ENCODE measurements at places on chromosomes 6 and 20.

DNA sequence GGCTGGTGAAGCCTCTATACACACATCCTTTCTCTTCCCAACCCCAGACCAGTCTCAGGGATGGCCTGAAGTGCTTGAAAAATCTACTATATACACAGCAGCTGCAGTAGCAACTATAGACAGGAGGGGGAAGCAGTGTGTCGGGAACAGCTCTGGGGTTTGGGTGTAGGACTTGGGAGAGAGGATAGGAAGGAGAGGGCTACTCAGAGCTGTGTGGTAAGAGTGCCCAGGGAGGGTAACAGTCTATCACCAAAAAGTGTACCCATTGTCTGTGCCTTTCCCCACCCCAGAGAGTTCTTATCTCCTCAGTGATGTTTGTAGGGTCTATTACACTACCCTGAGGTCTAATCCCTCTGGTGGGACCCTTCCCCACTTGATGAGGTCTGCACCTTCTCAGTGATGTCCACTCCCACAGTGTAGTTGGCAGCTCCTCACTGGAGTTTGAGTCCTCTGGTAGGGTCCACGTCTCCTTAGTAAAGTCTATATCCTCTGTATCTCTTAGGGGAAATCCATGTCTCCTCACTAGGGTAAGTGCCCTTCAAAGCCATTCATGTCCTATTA lies 1.5 kb upstream of the GGT7 start:
- H3K27ac ChIP-seq, result no peak overlapping the region
- H3K4me1 ChIP-seq, result peaks cover 6% of the 10 kb centered on the region
- H3K27me3 ChIP-seq, result no peaks in the 10 kb centered on the region
- DNase-seq, result peak; percentile 92
- no peaks in the 10 kb centered on the region for H3K36me3 ChIP-seq

DNA sequence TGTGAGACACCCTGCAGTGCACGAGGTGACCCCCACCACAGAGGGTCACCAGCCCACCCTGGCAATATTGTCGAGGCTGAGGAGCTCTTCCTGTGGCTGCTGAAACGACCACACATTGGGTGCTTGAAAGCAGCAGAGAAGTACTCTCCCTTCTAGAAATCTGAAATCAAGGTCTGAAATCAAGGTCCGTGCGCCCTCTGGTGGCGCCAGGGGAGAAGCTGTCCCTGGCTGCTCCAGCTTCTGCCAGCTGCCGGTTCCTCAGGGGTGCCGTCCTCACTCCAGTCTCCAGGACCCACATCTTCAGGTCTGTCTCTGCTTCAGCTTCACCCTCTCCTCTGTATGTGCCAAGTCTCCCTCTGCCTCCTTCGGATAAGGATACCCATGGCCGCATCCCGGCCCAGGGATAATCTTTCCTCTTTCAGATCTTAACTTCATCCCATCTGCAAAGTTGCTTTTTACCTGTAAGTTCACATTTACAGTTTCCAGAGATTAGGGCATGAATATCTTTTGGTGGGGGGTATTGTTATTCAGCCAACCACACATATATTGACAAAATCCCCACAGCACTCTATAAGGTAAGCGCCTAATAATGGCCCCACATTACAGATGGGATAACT lies 108.3 kb upstream of the PHACTR3 start:
- peak; percentile 76 for DNase-seq
- peaks cover 3% of the 10 kb centered on the region for H3K27me3 ChIP-seq
- H3K4me3 ChIP-seq, result no peak overlapping the region
- no peaks in the 10 kb centered on the region for H3K4me1 ChIP-seq
- no peaks in the 10 kb centered on the region for H3K36me3 ChIP-seq
- H3K27ac ChIP-seq, result no peak overlapping the region

GRCh38 chr6:137702791-137703424 lies 164.2 kb upstream of the TNFAIP3 start:
- no peaks in the 10 kb centered on the region for H3K27me3 ChIP-seq
- no peaks in the 10 kb centered on the region for H3K36me3 ChIP-seq
- peaks cover 10% of the 10 kb centered on the region for H3K4me1 ChIP-seq

DNA sequence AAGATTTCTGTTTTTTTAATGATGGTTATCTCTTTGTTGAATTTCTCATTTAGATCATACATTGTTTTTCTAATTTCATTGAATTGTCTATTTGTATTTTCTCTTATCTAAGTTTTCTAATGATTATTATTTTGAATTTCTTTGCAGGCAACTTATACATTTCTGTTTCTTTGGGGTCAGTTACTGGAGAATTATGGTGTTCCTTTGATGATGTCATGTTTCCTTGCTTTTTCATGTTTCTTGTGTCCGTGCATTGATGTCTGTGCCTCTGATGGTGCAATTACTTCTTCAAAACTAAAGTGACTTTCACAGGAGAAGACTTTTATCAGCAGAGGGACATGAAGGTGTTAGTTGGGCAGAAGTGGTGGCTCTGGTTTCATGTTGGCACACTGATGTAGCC lies 270.7 kb upstream of the MOCS1 start:
- H3K4me3 ChIP-seq, result no peak overlapping the region
- H3K4me1 ChIP-seq, result no peaks in the 10 kb centered on the region
- DNase-seq, result no peak
- no peaks in the 10 kb centered on the region for H3K36me3 ChIP-seq
- no peak overlapping the region for H3K27ac ChIP-seq

GRCh38 chr6:24191346-24191745 lies 65.3 kb downstream of the NRSN1 start:
- H3K27ac ChIP-seq, result no peak overlapping the region
- H3K27me3 ChIP-seq, result no peaks in the 10 kb centered on the region
- H3K4me3 ChIP-seq, result no peak overlapping the region
- H3K36me3 ChIP-seq, result no peaks in the 10 kb centered on the region

DNA sequence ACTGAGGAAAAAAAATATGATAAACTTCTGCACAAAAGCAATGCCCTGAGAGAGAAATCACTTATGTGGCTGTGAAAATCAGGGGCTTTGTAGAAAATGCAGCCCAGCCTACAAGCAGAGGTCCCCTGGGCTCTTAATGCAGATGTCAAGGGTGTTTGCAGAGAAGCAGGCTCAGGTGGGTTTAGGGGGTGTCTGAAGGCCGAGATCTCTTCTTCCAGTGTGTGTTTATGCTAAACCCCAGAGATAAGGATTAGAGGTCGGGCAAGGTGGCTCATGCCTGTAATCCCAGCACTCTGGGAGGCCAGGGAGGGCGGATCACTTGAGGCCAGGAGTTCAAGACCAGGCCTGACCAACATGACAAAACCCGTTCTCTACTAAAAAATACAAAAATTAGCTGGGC lies 78.5 kb downstream of the TMEM242 start:
- H3K27ac ChIP-seq, result peak overlapping the region; percentile 63
- H3K27me3 ChIP-seq, result no peaks in the 10 kb centered on the region
- DNase-seq, result no peak
- H3K4me1 ChIP-seq, result peaks cover 29% of the 10 kb centered on the region

- H3K27me3 ChIP-seq, result no peaks in the 10 kb centered on the region
- DNase-seq, result no peak
- H3K4me3 ChIP-seq, result no peak overlapping the region
- no peaks in the 10 kb centered on the region for H3K36me3 ChIP-seq
- no peak overlapping the region for H3K27ac ChIP-seq
Observed at GRCh38 chr6:139823808-139824126, 449.3 kb upstream of the CITED2 start.

DNA sequence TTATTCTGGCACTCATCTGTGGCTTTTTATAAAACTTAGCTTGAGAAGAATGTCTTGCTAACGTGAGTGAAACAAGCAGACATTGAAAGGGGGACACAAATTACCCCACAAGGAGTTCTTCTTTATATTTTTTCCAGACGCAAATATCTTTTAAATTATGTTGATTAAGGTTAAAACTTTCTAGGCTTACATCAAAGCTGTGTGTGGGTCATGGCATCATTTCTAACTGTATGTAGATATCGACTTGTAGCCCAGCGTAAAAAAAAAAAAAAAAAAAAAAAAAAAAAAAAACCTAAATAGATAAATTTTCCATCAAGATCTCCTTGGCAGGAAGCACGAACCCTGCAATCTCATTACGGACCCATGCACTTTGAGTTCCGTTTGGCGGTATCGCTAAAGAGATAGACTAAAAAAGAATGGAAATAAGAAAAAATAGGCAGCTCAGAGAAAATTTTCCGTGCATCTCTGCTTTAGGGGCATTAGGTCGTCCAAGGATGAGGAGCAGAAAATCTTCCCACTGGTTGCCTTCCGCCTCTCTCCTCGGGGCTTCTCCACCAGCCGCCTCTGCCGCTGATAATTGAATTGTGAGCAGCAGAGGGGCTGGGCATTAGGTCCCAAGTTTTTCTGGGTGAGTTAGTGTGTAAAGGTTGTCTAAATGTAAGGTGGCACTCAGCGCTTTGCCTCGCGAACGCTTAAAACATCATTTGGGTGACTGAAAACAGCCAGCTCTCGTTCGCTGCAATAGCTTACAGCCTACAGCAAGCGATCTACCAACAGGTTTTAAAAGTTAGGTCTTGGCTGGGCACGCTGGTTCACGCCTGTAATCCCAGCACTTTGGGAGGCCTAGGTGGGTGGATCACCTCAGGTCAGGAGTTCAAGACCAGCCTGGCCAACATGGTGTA lies 194.0 kb downstream of the TRIM27 start:
- H3K4me1 ChIP-seq, result peaks cover 5% of the 10 kb centered on the region
- peaks cover 39% of the 10 kb centered on the region for H3K27me3 ChIP-seq
- DNase-seq, result no peak
- H3K36me3 ChIP-seq, result no peaks in the 10 kb centered on the region
- H3K27ac ChIP-seq, result no peak overlapping the region

- peaks cover 10% of the 10 kb centered on the region for H3K4me1 ChIP-seq
- no peaks in the 10 kb centered on the region for H3K27me3 ChIP-seq
- H3K4me3 ChIP-seq, result no peak overlapping the region
Observed at GRCh38 chr6:138346302-138347195, 31.2 kb upstream of the SMIM28 start.

- H3K27ac ChIP-seq, result peak overlapping the region; percentile 42
- peaks cover 3% of the 10 kb centered on the region for H3K36me3 ChIP-seq
Observed at GRCh38 chr6:110188791-110189190, 8.6 kb downstream of the CDC40 start.

- peak; percentile 40 for DNase-seq
- no peak overlapping the region for H3K4me3 ChIP-seq
- H3K27ac ChIP-seq, result no peak overlapping the region
- H3K36me3 ChIP-seq, result no peaks in the 10 kb centered on the region
- no peaks in the 10 kb centered on the region for H3K27me3 ChIP-seq
Observed at GRCh38 chr20:61263084-61263695, 11.1 kb downstream of the CDH4 start.

GRCh38 chr20:48821261-48821920 lies 6.4 kb downstream of the PREX1 start:
- H3K27me3 ChIP-seq, result peaks cover 3% of the 10 kb centered on the region
- peaks cover 17% of the 10 kb centered on the region for H3K4me1 ChIP-seq
- no peaks in the 10 kb centered on the region for H3K36me3 ChIP-seq
- no peak overlapping the region for H3K27ac ChIP-seq

GRCh38 chr6:107328081-107328480 lies 131.3 kb downstream of the PDSS2 start:
- no peak overlapping the region for H3K27ac ChIP-seq
- peaks cover 12% of the 10 kb centered on the region for H3K4me1 ChIP-seq
- no peaks in the 10 kb centered on the region for H3K36me3 ChIP-seq
- no peaks in the 10 kb centered on the region for H3K27me3 ChIP-seq
- H3K4me3 ChIP-seq, result no peak overlapping the region

GRCh38 chr6:106363401-106364138 lies 3.1 kb downstream of the CRYBG1 start:
- peak; percentile 10 for DNase-seq
- H3K4me3 ChIP-seq, result no peak overlapping the region
- no peak overlapping the region for H3K27ac ChIP-seq
- no peaks in the 10 kb centered on the region for H3K36me3 ChIP-seq

DNA sequence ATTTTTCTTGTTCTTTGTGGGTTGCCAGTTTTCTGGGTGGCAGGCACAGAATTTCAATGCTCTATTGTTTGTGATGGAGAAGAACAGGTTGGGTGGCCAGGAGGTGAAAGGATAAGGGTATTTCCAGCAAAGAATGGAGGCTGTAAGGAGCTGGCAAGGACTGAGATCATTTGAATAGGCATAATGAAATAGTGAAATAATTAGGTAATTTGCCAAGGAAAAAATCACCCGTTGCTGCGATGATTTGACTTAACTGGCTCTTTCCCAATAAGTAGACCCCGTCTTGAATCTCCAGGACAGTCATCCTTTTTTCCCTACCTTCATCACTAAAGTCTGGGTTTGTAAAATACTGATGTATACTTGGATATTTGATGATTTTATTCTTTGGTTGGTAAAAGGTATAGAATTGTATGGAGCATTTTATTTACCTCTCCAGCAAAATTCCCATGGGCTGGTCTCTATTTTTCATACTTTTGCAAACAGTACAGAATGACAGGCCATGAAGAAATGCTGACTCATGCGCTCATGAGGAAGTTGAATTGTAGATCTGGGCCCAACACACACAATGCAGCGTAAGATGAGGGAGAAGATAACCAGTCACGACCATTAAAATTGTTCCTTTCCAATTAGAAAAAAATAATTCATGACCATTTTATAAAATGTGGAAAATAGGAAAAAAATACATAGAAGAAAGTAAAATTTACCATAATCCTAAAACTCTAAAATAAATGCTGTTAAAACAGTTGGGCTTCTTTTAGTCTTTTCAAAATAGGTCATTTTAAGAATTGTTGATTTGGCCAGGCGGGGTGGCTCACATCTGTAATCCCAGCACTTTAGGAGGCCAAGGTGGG lies 2.4 kb upstream of the GCNT2 start:
- H3K4me1 ChIP-seq, result no peaks in the 10 kb centered on the region

DNA sequence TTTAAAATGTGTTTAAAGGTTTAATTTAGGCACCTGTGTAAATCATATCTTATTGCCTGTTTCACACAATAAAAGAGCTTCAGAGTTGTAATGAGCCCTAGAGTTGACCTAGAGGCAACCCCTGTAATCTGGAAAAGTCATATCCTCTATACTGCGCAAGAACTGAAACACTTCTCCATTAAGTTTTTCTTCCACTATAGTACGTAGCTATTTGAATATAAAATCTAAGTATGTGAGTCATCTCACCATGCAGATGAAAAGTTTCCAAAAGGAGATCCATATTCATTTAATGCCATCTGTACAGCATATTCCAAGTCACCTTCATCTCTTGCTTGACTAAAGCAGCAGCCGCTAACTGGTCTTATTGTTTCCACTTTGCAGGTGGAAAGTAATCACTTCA lies 26.0 kb upstream of the TAAR1 start:
- no peak for DNase-seq
- no peaks in the 10 kb centered on the region for H3K36me3 ChIP-seq
- no peak overlapping the region for H3K4me3 ChIP-seq
- H3K27me3 ChIP-seq, result no peaks in the 10 kb centered on the region
- H3K4me1 ChIP-seq, result peaks cover 34% of the 10 kb centered on the region

DNA sequence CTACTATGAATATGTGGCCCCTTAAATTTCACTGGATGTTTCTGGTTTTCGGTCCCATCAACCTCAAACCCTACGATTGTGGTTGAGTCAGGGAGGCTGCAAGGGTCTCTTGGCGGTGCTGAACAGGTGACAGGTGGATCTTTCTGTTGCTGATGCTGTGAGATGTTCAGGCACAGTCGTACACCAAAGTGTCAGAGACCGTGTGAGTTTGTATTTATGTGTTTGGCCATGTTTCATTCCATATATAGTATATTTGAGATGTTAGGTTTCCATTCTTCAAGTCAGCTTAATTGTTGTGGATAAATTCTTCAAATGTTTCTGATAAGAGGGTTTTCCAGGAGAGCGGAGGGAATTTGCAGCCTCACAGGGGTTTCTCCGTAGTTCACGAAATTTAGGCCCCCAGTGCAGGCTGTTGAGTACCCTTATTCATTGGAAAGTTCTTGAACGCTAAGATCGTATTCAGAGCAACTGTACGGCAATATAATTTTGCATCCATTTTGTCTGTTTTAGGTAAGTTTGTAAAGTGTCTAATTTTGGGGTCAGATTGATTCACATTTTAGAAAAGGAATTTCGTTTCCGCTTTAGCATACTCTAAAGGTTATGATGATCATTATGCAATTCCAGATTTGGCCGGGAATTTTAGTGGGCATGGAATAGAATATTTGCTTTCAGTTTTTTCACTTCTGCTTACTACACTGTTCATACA lies 1.2 kb downstream of the TAB2 start:
- H3K4me3 ChIP-seq, result peak overlapping the region; percentile 93
- no peaks in the 10 kb centered on the region for H3K27me3 ChIP-seq
- H3K27ac ChIP-seq, result peak overlapping the region; percentile 69
- peak; percentile 44 for DNase-seq
- no peaks in the 10 kb centered on the region for H3K36me3 ChIP-seq
- H3K4me1 ChIP-seq, result peaks cover 33% of the 10 kb centered on the region

Data from GM23248 (cell line).